ENCODE measurements at places on chromosomes 7 and 10. TPM values are rescaled to one million over a fixed set of nuclear protein-coding genes. Genes with fewer than 3 reads are reported as not detected.

DNA sequence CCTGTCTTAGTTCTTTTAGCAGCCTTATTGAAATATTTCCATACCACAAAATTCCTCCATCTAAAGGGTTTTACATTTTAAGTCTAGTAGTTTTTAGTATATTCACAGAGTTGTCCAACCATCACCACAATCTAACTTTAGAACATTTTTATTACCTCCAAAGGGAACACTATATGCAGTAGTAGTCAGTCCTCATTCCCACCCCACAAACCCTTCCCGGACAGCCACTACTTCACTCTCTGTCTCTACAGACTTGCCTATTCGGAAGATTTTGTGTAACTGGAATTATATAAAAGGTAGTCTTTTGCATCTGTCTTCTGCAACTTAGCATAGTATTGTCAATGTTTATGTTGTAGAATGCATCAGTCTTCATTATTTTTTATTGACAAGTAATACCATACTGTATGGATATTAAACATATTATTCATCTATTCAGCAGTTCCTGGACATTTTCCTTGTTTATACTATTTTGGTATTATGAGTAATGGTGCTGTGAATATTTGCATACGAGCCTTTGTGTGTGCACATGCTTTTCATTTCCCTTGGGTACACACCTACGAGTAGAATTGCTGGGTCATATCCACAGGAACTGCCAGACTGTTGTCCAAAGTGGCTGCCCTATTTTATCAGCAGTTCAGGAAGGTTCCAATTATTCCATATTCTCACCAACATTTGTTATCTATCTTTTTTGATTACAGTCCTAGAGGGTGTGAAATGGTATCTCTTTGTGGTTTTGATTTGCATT is 60.9 kb upstream of the LANCL2 start:
- no peak for DNase-seq

DNA sequence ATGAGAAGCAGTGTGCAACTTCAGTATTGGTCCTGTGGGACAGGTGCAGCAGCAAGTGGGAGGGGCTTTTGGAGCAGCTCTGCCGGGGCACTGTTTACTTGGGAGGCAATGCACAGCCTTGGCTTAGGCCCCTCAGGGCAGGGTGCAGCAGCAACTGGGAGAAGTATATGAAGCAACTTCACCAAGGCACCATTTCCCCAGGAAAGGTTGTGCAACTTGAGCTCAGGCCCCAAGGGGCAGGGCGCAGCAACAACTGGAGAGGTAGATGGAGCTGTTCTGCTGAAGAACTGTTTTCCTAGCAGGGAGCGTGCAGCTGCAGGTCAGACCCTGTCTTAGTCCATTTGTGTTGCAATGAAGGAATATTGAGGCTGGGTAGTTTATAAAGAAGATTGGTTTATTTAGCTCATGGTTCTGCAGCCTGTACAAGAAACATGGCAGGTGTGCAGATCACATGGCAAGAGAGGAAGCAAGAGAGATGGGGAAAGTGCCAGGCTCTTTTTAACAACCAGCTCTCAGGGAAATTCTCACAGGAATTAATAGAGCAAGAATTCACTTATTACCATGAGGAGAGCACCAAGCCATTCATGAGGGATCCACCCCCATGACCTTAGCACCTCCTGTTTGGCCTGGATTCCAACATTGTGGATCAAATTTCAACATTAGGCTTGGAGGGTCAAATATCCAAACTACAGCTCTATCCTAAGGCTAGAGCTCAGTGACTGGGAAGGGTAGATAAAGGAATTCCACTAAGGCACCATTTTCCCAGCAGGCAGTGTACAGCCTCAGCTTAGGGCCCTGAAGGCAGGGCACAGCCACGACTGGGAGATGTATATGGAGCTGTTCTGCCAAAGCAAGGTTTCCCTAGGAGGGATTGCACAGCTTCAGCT is 10.9 kb downstream of the GPR141 start:
- no peak for DNase-seq

Gene XRCC2
- polyA plus RNA-seq = 6.3 TPM

DNA sequence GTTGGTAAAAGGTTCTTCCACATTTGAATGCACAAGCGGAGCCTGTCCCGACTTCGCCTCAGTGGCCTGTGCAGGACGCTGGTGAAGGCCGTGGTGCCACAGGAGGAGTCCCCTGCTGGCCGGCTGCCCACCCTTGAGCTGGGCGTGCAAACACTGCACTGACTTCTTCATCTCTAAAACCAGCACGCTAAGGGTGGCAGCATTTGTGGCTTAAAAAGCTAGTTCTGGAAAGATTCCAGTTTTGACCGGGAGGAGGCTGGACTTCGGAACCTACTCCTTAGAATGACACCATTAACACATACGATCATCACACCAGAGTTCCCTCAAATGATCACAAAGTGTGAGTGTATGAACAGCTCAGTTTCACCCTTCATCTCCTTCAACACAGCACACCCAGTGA is 102.4 kb downstream of the SMURF1 start:
- DNase-seq = no peak

Gene FOXI2
- 1.5 TPM for polyA plus RNA-seq

Gene ADIRF
- polyA plus RNA-seq = 17.3 TPM

DNA sequence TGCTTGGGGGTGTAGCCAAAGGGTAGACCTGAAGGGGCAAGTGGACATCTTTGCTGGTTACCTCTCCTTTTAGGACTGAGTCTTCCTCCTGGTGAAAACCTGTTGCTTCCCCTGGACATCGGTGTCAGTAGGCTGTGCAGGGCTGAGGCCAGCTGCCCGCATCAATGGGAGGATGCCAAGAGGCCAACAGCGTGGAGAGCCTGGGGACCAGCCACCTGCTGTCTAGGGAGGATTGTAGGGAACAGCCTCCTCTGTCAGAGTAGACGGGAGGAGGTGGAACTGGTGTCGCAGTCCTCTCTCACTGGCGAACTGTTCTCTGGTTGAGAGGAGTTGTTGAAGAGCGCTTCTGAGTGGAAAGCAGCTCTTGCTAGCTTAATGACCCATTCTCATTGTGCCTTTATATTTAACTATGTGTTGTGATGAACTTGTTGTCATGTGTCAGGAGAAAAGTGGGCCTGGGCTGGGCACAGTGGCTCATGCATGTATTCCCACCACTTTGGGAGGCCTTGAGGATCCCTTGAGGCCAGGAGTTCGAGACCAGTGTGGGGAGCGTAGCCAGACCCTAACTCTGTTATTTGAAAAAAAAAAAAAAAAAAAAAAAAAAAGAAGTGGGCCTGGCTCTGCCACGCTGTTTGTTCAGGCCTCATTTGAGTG is 1.8 kb downstream of the SUFU start:
- DNase-seq = no peak

Gene VENTX
- polyA plus RNA-seq = 0.04 TPM

- DNase-seq = no peak
Measured at GRCh38 chr10:70596860-70597809, 5.4 kb downstream of the PRF1 start.

DNA sequence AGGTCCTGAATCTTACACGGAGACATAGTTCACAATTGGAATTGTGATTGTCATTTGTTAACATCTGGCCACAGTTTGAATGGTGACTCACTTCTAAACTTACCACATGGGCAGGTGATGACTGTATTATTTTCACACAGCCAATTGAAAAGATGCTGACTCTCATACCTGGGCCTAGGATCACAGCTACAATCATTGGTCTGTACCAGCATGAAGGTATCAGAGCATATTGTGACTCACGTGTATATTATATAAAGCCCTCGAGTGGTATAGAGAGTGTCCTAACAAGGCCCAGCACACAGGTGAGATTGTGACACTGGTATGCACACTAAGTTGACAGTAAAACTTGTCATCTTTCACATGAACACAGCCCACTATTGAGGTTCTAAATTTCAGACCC is 9.4 kb upstream of the ZNF107 start:
- DNase-seq = no peak

DNA sequence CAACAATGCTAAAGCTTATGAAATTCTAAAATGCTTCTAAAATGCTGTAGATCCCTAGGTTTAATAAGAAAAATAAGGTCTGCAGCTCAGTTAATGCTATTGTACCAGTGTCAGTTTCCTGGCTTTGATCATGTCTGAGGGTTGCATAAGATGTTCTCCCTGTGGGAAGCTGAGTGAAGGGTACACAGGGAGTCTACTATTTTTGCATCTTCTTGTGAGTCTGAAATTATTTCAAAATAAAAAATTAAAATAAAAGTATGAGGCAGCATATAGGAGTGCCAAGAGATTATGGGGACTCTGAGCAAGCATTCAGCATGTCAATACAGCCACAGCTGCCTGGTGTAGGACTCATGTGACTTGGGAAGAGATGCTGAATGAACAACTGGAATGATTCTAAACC is 14.7 kb downstream of the CHST15 start:
- no peak for DNase-seq

- no peak for DNase-seq
Measured at GRCh38 chr7:100882785-100883526, 6.6 kb downstream of the UFSP1 start.

DNA sequence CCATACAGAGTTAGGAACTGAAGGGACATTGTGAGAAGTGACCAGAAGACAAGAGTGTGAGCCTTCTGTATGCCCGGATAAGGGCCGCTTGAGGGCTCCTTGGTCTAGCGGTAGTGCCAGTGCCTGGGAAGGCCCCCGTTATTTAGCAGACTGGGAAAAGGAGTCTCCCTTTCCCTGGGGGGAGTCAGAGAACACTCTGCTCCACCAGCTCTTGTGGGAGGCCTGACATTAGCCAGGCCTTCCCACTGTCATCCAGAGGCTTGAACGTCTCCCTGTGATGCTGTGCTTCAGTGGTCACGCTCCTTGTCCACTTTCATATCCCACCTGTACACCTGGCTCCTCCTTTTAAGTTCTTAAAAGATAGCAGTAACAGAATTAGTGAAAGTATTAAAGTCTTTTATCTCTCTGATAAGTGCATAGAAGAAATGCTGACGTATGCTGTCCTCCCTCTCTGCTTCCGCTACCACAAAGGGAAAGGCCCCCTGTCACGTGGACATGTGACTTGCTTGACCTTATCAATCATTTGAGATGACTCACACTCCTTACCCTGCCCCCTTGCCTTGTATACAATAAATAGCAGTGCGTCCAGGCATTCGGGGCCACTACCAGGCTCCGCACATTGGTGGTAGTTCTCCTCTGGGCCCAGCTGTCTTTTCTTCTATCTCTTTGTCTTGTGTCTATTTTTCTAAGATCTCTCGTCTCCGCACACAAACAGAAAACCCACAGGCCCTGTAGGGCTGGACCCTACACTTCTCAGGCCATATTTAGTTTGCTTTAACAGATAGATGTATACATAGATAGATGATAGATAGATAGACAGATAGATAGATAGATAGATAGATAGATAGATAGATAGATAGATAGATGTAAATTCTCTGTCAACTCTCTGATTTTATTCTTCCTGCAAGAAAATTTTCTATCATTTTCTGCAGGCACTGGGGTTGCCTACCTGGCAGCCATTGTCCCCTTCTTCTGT is 131.5 kb upstream of the JCAD start:
- DNase-seq = no peak

DNA sequence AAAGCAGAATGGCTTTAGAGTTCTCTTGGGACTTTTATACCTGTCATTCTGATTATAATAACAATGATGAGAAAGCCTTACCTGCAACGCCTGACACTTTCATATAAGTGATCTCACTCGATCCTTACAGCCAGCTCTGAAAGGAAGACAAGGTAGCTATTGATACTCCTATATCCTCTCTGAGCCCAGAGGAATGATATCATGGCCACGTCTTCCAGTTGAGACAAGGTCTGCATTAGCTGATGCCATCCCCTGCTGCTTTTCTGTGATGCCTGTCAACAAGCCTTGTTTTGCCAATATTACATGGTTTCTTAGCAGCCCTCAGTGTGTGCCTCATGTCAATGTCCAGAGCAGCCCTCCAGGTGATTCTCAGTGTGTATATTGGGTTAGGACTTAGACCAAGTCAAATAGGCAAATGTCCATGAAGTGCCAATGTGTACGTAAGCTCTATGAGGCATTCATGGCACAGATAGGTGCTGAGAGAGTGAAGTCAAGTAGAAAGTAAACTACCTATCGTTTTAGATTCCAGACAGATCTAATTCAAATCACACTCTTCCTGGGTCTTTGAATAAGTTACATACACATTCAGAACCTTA is 405.9 kb downstream of the ADRA2A start:
- no peak for DNase-seq

DNA sequence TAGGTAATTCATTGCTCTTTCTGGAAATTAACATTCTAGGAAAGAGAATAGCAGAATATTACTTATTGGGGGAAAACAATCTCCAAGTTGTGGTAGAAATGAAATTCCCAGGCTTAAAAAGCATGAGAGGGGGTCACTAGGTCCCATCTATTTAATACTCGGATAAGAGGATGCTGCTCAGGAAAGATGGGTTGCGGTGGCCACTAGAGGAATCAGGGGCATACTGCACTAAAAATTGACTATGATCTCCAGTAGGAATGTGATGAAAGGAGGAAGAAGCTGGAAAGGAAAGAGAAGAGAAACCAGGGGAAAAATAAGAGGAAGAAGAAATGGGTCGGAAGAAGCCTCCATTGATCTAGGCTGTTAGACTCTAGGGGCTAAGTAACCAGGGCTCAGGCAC is 192.8 kb downstream of the GPAM start:
- DNase-seq = no peak

GRCh38 chr7:17952387-17952786 is 12.1 kb upstream of the SNX13 start:
- DNase-seq = no peak

DNA sequence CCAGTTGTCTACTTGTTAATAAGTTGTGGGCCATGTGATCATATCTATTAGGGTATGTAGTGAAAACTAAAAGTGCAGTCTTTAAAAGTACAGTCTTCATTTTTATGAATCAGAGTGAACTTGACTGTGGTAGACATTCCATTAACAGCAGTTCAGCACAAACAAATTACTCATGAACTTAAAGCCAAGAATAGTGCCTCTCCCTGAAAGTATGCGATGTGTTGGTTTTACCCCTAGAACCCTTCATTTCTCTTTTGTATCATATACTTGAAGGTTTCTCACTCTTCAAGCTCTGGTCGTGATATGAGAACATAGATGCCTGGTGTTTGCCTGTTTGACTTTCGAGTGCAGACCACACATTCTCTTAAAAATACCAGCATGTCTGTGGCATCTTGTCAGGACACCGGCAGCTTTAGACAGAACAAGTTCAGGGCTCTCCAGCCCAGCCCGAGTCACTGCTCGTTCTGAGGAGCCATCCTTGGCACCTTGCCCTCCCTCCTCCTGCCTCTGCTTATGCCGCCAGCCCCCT is 159.3 kb downstream of the LCOR start:
- DNase-seq = no peak

DNA sequence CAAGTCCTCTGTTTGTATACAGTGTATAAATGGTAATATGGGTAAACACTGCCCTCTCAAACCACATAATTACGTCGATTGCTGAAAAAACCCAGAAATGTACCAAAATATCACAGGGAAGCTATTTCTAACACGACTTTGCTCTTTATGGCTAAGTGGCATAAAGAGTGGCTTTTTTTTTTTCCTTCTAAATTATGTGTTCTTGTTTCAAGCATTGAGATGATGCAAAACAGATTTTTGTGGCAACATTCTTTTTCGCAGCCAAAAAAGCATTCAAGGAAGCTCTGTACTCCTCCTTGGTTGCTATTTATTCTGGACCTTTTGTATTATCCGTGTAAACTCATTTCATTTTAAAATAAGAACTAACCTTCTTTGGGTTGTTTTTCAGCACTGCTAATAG is 138.9 kb downstream of the VTI1A start:
- no peak for DNase-seq

Gene KCNIP2
- polyA plus RNA-seq = 2.4 TPM

- DNase-seq = no peak
Measured at GRCh38 chr10:3226960-3227744, 54.6 kb upstream of the PITRM1 start.

GRCh38 chr10:62895063-62895462 is 78.9 kb upstream of the EGR2 start:
- DNase-seq = no peak
